Left renal pelvis (tissue), 4 donors: ENCODE measurements at places on chromosomes 4 and X. TPM values are rescaled to one million over a fixed set of nuclear protein-coding genes. Genes with fewer than 3 reads are reported as not detected.

Gene KIF4A
- polyA plus RNA-seq, result 17.8 TPM

DNA sequence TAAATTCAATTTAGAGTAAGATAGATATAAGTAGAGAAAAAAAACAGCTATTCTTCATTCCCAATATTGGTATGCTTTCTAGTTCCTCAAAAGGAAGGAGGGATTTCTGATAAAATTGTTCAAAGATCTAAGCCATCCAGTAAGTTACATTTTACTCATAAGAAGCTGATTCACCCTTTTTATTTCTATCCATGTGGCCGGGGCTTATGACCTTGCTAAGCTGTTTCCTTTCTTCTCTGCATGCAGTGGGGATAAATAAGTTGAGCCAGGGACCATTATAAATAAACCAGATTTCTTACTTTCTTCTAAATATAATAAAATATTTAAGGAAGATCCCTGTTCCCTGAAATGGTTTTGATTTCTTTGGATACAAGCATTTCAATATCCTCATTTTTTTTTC is 502.3 kb downstream of the PDHA2 start:
- DNase-seq, result no peak

Gene ASB9
- 13.3 TPM for polyA plus RNA-seq

DNA sequence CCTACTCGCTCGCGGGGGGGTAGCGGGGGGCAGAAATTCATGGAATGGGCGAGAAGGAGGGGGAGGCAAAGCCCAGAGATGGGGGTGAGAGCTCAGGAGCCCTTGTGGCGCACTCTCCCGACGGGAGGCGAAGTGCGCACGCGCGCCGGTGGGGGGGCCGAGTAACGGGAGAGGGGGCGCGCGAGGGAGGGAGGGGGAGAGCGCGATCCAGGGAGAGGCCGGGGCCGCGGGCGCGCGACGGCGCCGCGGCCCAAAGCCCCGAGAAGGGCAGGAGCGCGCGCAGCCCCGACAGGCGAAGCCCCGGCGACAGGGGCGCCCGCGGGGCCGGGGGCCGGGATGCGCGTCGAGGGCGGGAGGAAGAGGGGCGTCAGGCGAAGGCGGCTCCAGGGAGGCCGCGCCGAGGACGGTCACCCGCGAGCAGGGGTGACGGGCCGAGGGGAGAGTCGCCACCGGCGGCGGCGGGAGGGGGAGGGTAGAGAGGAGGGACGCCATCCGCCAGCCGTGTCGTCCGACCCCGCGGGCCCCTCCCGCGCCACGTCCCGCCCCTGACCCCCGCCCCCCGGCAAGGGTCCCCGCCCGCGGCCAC is 421 bp downstream of the MECP2 start:
- no peak for DNase-seq

DNA sequence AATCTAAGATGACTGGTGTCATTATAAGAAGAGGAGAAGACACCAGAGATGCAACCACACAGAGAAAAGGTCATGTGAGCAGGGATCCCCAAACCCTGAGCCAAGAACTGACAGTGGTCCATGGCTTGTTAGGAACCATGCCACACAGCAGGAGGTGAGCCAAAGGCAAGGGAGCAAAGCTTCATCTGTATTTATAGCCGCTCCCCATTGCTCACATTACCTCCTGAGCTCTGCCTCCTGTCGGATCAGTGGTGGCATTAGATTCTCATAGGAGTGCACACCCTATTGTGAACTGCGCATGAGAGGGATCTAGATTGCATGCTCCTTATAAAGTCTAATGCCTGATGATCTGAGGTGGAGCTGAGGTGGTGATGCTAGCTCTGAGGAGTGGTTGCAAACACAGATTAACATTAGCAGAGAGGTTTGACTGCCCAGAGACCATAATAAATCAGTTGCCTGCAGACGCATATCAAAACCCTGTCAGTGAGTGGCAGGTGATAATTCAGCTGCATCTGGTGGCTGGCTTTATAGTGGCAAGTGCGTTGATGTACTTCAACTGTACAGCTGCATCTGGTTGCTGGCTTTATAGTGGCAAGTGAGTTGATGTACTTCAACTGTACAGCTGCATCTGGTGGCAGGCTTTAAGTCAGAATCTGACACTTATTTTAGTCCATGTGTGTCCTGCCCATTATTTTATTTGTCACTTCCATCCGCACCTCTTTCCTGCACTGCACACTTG is 19.8 kb upstream of the CXCL2 start:
- DNase-seq, result no peak

Gene GABRG1
- 0.42 TPM for polyA plus RNA-seq

DNA sequence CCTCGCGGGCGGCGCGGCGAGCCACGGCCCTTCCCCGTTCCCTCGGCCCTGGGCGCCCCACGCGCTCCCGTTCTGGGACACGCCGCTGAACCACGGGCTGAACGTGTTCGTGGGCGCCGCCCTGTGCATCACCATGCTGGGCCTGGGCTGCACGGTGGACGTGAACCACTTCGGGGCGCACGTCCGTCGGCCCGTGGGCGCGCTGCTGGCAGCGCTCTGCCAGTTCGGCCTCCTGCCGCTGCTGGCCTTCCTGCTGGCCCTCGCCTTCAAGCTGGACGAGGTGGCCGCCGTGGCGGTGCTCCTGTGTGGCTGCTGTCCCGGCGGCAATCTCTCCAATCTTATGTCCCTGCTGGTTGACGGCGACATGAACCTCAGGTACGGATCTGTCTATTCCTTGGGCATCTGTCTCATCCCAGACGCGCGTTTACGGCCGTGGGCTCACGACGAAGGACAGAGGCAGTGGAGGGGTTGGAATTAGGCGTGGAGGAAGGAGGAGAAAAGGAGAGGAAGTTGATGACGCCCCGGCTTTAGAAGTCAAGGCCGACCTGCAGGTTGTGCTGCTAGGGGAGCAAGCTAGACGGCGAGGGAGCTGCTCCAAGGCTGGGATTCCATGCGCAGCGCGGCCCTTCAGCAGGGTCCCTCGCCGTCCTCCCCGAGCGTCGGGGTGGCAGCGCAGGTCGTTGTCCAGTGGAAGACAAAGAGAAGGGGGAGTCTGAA is 792 bp downstream of the SLC10A4 start:
- no peak for DNase-seq

GRCh38 chrX:10415306-10416001 is 204.9 kb downstream of the MID1 start:
- DNase-seq, result no peak

DNA sequence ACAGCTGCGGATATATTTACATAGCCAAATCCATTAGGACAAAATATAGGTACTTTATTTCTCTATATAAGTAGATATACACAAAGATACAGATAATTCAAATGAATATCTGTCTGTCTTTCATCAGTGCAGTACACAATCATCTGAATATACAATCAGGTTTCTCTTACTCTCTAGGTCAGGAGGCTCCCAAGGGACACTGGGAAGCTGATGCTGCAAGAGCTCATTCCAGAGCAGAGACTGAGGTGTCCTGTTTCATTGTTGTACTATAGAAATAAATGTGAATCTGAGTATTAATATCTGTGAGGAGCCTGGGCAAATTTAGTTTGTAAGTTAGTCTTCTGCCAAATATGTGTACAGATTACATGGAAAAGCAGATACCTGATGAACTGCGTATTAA is 4.2 kb downstream of the TLL1 start:
- DNase-seq, result no peak

- DNase-seq, result no peak
Observed at GRCh38 chr4:163681208-163681821, 186.8 kb downstream of the TMA16 start.

DNA sequence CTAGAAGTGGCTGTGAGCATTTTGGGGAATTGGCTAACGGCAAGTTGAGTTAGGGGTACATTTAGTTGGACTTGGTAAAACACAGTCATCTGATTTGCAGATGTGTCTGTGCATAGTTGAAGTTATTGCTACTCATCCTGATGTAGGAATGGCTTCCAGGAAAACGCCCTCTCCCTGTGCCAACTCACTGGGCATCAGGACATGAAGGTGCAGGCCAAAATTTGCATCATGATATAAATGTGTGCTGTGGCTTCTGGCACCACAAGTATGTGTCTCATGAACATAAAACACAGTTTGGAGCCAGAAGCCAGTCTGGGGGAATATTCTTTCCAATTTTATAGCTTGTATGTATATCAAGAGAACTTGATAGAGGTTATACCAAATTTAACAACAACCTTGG is 54.2 kb upstream of the CBR4 start:
- no peak for DNase-seq

- no peak for DNase-seq
Observed at GRCh38 chr4:152605641-152606335, 69.9 kb upstream of the FBXW7 start.

GRCh38 chr4:147578051-147578476 is 39.1 kb upstream of the TMEM184C start:
- no peak for DNase-seq

- DNase-seq, result no peak
Observed at GRCh38 chr4:7041246-7041645, 1.9 kb upstream of the TADA2B start.

GRCh38 chrX:85591536-85591935 is 212.1 kb upstream of the POF1B start:
- DNase-seq, result no peak

DNA sequence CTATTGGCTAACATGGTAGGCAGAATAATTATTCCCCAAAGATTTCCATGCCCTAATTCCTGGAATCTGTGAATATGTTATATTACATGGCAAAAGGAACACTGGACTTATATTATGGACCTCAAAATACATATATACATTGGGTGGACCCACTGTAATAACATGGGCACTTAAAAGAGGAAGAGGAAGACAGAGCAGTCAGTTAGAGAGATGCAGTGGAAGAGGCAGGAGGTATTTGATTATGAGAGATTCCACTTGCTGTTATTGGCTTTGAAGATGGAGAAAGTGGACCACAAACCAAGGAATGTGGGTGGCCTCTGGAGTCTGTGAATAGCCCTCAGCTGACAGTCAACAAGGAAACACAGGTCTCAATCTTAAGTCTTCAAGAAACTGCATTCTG is 14.0 kb upstream of the ART3 start:
- DNase-seq, result no peak

Gene ADAMTS3
- polyA plus RNA-seq, result 9.8 TPM

GRCh38 chr4:14375816-14376215 is 626.5 kb upstream of the CPEB2 start:
- no peak for DNase-seq

GRCh38 chr4:125681240-125681639 is 366.5 kb downstream of the FAT4 start:
- DNase-seq, result no peak

DNA sequence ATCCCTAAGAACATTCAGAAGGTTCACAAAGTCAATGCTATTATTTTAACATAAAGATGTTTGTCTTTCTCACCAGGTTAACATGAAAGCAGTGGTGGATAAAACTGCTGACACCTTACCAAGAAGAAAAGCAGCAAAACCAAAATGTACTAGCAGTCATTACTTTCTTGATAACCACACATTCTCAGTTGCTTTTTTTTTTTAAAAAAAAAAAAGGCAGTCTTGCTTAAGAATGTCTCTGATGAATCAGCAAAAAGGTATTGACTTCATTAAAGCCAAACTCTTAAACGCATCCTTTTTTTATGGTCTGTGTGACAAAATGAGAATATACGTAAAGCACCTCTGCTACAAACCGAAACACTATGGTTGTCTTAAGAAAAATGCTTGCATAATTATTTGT is 31.9 kb downstream of the CDKL2 start:
- no peak for DNase-seq

GRCh38 chrX:115177932-115178331 is 11.3 kb upstream of the RBMXL3 start:
- no peak for DNase-seq

Gene HSD17B13
- 0.29 TPM for polyA plus RNA-seq

Gene SMIM31
- polyA plus RNA-seq, result 0.42 TPM

- no peak for DNase-seq
Observed at GRCh38 chr4:112968451-112969159, 80.8 kb upstream of the ANK2 start.

Gene ING2
- 25.5 TPM for polyA plus RNA-seq

GRCh38 chrX:115367951-115368350 is 78.4 kb downstream of the LUZP4 start:
- DNase-seq, result no peak

GRCh38 chr4:71974681-71975080 is 57.1 kb upstream of the NPFFR2 start:
- DNase-seq, result no peak

- no peak for DNase-seq
Observed at GRCh38 chr4:54929459-54929858, 195.9 kb downstream of the KDR start.

DNA sequence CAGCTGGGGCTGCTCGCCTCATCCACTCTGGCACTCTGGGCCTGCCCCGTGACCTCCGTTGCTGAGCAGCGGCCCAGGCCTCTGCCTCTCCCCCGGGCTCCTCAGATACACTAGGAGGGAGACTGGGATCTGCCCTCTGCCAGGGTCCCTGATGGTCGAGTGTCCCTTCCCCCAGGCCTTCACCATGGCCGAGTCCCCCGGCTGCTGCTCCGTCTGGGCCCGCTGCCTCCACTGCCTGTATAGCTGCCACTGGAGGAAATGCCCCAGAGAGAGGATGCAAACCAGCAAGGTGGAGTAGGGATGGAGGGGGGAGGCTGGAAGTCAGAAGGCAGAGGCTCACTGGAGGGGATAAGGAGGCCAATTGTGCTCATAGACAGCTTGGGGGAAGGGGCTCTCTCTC is 1.7 kb downstream of the GDPD2 start:
- no peak for DNase-seq

DNA sequence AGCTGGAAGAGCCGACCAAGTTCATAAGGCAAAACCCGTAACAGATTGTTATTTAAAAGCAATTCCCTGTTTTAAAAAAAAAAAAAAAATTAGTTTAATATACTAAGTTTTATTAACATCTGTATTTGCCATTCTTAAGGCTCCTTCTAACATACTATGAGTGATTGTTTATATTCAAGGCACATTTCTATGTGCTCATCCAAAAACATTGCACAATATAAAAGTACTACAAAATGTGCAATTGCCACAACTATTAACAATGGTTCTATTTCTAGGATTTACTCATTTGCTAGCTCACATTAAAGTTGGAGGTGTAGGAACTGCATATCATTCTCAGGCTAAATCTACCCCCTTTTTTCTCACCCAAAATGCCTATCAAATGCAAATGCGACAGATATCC is 46.1 kb downstream of the CNOT6L start:
- DNase-seq, result no peak

DNA sequence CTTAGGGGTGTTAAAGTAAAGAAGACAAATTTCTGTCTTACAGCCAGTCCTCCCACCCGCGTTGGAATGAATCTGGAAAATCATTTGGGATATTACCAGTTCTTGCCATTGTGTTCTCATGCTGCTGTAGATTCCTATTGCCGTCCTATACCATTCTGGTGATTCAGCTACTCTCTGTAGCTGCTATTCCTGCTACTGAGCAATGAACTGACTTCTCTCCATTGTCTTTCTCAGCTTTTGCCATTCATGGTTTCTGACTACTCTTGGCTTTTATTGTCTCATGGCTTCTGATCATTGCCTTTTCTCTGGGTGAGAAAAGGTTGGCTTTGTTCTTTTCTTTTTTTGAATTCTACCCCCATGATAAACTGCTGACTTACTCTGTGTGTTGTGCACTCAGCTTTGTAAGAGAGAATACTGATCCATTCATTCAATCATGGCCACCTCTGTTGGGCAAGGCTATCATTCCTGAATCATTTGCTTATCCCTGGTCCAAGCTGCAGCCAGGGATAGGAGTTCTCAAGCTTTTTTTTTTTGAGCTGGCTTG is 27.7 kb upstream of the METAP1 start:
- DNase-seq, result no peak

GRCh38 chr4:11429699-11430045 is 978 bp upstream of the HS3ST1 start:
- no peak for DNase-seq

GRCh38 chr4:10061650-10062415 is 40.5 kb upstream of the SLC2A9 start:
- DNase-seq, result no peak

- DNase-seq, result no peak
Observed at GRCh38 chr4:108529984-108530905, 90.1 kb upstream of the RPL34 start.

GRCh38 chr4:189147005-189147929 is 793.4 kb upstream of the FRG1 start:
- no peak for DNase-seq
